ENCODE measurements at places on chromosomes 3 and 15.

DNA sequence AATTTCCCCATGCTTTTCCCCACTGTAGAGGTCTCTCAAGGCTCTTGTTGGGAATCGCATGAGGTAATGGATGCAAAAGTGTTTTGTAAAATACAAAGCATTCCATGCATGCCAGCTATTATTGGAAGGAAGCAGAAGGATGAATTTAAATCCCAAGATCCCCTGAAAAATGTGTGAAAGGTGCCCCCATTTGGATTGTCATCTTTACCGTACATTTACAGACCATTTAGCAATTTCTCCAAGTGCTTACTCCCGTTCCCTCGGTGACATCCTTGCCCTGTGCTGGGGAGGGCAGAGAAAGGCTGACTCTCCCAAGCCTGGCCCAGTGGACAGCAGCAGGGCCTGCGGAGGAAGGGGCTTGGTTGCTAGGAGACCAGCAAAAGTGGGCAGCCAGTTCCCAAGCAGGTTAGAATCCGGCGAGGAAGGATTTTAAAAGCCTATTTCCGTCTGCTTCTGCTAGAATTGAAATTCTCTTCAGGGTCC is 31.1 kb upstream of the NEO1 start:
- DNase-seq, result no peak

GRCh38 chr3:140724856-140725812 is 47.3 kb downstream of the TRIM42 start:
- no peak for DNase-seq

- peak; percentile 14 for DNase-seq
Observed at GRCh38 chr15:52331490-52332240, 36.1 kb upstream of the MYO5C start.

DNA sequence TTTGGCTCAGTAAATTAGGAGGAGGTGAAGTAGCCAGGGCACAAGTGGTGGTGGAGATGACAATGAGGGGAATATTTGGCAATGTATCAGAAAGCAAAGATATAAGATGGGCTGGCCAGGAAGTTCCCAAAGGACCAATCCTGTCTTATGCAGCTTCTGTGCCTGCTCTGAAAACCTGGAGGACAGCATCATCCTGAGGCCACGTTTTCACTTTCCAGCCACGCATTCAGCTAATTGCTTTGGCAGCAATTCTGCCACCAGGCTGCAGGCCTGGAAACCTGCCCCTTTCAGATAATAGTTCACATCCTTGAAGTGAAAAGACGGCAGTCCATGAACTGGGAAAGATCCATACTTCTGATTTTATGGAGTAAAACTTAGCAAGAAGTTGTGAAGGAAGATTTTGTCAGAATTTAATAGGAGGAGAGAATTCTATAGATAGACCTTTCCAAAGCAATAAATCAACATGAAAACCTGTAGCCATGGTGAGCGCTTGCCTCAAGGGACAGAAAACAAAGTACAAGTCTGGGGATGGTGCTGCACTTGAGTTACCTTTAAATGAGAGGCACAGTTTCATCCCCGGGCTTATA is 682.5 kb downstream of the GRM7 start:
- DNase-seq, result no peak

DNA sequence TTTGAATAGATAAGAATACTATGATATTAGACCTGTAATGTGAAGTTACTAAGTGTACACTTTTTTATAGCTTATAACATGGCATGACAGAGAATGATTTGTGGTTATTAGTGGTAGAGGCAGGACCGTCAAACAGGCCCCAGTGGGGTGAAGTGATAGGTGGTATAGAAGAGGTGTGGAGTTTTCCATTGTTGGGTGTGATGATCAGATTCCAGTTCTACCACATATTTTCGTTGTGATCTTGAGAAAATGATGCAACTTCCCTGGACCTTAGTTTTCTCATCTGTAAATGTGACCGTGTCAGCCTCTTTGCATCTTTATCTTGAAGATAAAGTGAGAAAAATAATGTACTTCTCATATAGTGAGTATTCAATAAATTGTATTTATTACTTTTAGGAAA is 30.3 kb upstream of the UTS2B start:
- no peak for DNase-seq

- DNase-seq, result no peak
Observed at GRCh38 chr15:34122771-34123183, 20.9 kb downstream of the PGBD4 start.

- no peak for DNase-seq
Observed at GRCh38 chr15:71547011-71547410, 263.3 kb upstream of the NR2E3 start.

DNA sequence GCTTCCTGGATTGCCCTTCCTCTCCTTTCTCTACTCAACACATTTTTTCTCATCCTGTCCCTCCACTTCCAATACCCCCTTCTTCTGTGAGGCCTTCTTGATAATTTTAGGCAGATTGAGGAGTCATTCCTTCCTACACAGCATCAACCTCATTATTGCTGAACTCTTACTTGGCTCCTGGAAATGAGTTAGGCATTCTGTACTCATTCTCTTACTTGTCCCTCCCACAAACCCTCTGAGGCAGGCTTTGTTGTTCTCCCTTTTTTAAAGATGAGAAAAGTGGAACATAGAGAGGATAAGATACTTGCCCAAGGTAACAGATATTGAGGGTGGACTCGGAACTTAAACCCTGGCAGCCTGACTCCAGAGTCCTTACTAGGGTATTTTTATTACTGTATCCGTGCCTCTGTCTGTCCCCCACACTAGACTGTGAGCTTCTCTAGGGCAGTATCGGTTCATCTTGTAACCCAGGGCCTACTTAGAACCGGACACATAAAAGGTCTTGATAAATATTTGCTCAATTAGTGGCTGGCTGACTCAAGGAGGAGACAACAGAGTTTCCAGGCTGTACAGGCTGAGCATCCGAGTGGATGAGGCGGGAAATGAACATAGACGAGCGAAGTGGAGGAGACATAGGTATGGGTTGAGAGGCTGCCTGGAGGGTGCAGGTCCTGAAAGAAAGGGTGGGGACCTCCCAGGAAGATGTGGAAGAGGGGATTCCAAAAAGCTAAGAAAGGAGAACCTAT is 148.7 kb upstream of the ATP2B2 start:
- no peak for DNase-seq

GRCh38 chr3:156300929-156301840 is 180.8 kb downstream of the KCNAB1 start:
- DNase-seq, result no peak

DNA sequence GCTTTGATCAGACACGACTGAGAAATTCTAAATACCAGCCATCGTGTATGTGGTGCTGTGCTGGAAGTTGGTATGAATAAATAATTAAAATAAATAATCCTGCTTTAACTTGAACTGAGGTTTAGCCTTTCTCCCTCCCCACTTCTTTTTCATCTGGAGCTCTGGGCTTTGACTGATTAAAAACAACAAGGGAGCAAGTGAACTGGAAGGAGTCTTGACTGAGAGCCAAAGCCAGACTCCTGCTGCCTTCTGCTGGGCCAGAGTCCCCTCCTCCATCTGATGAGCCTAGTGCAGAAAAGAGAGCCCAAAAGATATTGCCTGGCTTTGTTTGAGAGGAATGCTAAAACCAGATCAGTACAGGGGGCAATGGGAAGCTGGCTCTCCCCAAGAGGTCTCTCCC is 96.0 kb downstream of the CCNL1 start:
- DNase-seq, result no peak

DNA sequence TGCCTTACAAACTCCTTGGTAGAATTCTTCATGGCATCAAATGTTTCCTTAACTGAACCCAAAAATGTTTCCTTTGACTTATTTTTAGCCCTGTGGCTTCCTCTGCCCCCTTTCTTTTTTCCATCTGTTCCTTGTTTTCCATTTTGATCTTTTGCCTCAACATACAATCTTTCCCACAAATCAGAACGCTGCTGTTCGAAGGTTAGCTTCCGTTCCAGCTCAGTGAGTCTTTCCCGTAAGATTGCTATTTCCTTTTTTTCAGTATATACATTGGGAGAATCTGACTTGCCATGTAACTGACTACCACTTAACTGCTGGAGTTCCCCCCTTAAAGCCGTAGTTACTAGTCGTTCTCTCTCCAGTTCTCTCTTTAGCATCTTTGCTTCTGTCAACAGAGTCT is 41.2 kb downstream of the PIGB start:
- DNase-seq, result no peak

GRCh38 chr3:170622369-170623159 is 36.7 kb upstream of the SLC7A14 start:
- no peak for DNase-seq

- no peak for DNase-seq
Observed at GRCh38 chr3:188523291-188523690, 369.3 kb downstream of the LPP start.

DNA sequence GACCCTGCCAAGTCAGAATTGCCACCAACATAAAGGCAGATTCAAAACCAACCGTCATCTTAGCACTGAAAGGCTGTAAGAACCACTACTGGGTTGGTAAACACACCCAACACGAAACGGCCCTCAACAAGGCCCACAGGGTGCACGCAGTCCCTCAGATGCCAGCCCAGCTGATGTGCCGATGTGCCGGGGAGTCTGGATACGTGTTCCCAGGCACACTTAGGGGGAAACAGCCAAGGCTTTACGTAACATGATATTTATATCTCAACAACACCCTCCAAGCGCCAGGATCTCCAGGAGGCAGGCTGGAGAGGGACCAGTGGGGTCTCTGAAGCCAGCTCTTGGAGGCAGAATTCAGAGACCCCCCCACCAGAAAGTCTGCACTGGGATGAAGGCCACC is 14.2 kb downstream of the POC1A start:
- no peak for DNase-seq

- DNase-seq, result no peak
Observed at GRCh38 chr3:160402221-160403027, 3.0 kb downstream of the SMC4 start.

GRCh38 chr3:22296601-22297000 is 545.6 kb upstream of the ZNF385D start:
- DNase-seq, result no peak

GRCh38 chr3:180523040-180523439 is 78.9 kb upstream of the TTC14 start:
- no peak for DNase-seq

DNA sequence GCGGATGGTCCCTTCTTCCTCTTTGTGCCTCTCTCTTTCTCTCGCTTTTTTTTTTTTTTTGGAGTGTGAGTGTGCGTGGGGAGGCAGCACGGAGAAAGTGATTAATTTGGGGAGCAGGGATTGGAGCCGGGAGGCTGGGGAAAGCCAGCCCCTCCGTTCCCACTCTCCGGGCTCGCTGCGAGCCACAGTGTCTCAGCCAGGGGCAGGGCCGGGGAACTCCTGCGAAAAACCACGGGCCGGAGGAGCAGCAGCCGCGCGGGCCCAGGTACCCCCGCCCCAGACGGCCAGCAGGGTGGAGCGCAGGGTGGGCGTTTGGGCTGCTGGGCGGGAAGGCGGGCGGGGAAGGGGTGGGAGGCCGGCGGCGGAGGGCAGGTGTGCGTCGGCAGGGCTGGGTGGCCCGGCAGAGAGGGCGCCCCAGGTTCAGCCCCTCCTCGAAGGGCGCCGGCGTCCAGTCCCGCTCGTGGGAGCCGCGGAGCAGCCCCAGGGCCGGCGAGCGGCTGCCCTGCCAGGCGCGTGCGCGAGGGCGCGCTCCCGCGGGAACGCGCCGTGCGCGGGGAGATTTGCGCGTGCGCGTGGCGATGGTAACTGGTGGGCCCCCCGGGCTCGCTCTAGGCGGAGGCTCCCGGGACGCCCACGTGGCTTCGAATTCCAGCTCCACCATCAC is 1.4 kb downstream of the CHL1 start:
- no peak for DNase-seq

DNA sequence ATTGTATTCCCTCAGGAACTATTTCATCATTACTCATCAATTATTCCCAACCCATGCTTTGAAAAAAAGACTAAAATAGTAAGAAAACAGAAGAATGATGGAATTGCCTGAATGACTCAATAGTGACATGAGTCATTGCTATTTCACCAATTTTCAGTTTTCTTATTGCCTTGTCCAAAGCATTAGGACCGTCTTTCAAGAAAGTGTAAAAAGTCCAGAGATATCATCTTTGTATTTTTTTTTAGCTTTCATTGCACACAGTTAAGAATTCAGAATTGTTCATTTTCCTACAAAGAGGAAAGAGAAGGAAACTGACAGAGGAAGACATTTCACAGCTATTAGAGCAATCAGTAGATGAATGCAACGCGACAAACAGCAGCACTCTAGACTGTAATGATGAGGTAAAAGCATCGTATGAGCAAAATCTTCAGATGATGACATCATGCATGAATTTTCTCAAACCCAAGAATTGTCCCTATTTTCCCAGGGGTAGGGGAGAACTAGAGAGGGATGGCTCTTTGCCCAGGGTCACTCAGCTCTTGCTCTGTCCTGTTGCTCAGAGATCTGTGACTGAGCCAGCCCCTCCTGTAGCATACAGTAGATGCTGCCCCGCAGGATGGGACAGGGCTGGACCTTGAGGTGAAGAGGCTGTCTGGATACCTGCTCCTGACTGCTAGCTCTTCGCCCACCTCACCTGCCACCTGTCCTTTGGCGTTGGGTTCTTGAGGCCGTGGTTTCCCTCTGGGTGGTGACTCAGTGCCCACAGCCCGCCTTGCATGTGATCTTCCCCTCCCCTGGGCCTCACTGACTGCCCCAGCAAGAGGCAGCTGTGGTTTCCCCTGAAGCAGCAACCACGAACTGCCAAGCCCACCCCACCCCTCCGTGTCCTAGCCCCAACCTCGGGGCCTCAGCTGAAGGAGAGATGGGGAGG is 84.8 kb downstream of the PPCDC start:
- DNase-seq, result peak; percentile 69

DNA sequence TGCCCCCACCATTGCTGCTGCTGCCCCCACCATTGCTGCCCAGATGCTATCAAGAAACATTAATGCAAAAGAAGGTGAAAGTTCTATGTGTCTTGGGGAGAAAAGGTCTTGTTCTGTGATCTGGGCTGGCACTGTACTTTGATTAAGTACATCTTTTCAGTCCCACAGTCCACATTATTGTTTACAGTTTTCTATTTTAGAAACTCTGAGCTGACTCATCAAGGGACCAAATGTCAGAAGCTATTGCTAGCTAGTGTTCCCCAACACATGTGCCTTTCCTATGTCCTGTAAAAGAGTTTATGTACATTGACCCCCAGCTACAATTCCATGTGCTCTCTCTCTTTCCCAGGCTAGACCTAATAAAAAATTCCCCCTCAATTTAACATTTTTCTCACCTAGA is 264.7 kb upstream of the NECTIN3 start:
- DNase-seq, result no peak

DNA sequence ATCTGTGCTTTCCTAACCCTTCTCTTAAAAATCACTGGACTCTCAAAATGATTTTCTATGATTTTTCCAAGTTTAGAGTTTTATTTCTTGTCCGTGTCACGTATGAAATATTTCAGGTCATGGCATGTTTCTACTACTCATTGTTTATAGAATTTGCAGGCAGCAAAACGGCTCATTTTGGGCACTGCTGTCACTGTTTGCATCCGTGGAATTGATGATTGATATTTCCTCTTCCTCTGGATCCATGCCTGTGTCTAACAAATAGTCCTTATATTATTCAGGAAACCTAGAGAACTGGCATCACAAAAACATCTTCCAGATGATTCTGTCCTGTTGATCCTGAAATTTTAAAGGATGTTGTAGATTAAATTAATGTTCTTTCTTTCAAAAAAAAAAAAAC is 47.6 kb downstream of the LARS2 start:
- no peak for DNase-seq
